Upper lobe of right lung (tissue), 1 donor: ENCODE measurements at places on chromosomes 11 and 22. TPM values are rescaled to one million over a fixed set of nuclear protein-coding genes. Genes with fewer than 3 reads are reported as not detected.

- DNase-seq: no peak
- H3K27me3 ChIP-seq: no peaks in the 10 kb centered on the region
- no peak overlapping the region for H3K27ac ChIP-seq
Measured at GRCh38 chr11:129146191-129146590, 45.9 kb downstream of the ARHGAP32 start.

DNA sequence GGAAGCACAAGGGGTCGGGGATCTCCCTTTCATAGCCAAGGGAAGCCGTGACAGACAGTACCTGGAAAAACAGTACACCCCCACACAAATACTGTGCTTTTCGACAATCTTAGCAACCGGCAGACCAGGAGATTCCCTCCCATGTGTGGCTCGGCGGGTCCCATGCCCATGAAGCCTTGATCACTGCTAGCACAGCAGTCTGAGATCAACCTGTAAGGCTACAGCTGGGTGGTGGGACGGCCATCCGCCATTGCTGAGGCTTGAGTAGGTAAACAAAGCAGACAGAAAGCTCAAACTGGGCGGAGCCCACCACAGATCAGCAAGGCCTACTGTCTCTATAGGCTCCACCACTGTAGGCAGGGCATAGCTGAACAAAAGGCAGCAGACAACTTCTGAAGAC lies 180.2 kb upstream of the SOX6 start:
- H3K27ac ChIP-seq: no peak overlapping the region
- H3K36me3 ChIP-seq: no peaks in the 10 kb centered on the region
- H3K4me1 ChIP-seq: no peaks in the 10 kb centered on the region
- H3K27me3 ChIP-seq: no peaks in the 10 kb centered on the region
- DNase-seq: no peak

GRCh38 chr11:123233975-123234334 lies 38.9 kb upstream of the CLMP start:
- no peak overlapping the region for H3K4me3 ChIP-seq
- H3K4me1 ChIP-seq: no peaks in the 10 kb centered on the region
- no peaks in the 10 kb centered on the region for H3K36me3 ChIP-seq
- H3K27me3 ChIP-seq: no peaks in the 10 kb centered on the region
- DNase-seq: no peak

- H3K36me3 ChIP-seq: no peaks in the 10 kb centered on the region
- H3K27me3 ChIP-seq: no peaks in the 10 kb centered on the region
- no peak overlapping the region for H3K27ac ChIP-seq
- no peak for DNase-seq
Measured at GRCh38 chr11:128359515-128359914, 227.8 kb downstream of the ETS1 start.

DNA sequence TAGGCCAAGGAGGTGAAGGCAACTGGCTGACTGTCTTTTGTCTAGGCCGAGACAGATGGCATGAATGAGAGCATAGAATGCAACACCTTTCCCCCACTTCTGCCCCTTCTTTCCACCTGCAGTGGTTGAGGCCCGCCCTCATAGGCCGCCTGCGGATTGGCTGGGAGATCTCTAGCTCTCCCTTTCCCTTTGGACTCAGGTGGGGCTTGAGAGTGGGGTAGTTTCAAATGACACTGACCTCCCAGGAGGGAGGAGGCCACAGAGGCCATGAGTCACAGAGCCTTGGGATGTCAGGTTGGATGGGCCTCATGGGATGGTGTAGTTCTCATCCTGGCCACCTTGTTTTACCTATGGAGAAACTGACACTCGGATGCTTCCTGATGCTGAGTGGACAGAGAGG lies 9.1 kb downstream of the MICAL2 start:
- DNase-seq: no peak
- H3K36me3 ChIP-seq: no peaks in the 10 kb centered on the region

DNA sequence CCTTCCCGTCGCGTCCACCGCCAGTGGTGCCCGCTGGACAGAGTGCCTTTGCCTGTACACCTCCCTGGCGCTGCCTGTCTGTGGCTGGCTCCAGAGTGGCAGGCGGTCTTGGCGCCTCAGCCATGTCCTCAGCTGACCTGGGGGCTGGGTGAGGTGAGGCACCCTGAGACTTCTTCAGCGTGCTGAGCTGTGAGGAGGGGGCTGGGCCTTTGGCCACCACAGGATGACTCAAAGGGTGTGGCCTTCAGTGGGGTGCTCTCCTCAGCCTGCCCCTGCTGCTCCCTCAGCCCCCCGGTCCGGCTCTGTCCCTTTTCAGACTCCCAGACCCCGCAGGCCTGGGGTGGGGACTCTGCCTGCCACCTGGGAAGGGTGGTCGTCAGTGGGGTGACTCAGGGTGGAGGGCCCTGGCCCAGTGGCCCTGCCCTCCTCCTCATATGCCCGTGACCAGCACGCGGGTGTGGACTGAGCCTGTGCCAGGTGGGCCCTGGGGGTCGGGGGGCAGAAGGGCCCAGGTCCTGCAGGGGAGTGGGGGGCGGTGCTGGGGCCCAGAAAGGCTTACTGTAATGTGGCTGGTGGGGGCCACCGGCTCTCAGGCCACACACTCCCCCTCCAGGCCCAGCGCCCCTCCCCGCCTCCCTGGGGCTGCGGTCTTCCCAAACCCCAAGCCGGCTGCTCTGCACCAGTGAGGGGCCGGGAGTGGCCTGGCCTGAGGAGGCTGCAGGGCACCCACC lies 15.9 kb downstream of the CRELD2 start:
- peak; percentile 92 for DNase-seq
- no peaks in the 10 kb centered on the region for H3K36me3 ChIP-seq
- peak overlapping the region; percentile 63 for H3K4me3 ChIP-seq
- peaks cover 50% of the 10 kb centered on the region for H3K4me1 ChIP-seq
- no peaks in the 10 kb centered on the region for H3K27me3 ChIP-seq
- peak overlapping the region; percentile 95 for H3K27ac ChIP-seq

GRCh38 chr22:31905356-31905755 lies 39.0 kb upstream of the YWHAH start:
- no peak for DNase-seq
- peaks cover 27% of the 10 kb centered on the region for H3K36me3 ChIP-seq
- no peaks in the 10 kb centered on the region for H3K4me1 ChIP-seq
- H3K27me3 ChIP-seq: no peaks in the 10 kb centered on the region

DNA sequence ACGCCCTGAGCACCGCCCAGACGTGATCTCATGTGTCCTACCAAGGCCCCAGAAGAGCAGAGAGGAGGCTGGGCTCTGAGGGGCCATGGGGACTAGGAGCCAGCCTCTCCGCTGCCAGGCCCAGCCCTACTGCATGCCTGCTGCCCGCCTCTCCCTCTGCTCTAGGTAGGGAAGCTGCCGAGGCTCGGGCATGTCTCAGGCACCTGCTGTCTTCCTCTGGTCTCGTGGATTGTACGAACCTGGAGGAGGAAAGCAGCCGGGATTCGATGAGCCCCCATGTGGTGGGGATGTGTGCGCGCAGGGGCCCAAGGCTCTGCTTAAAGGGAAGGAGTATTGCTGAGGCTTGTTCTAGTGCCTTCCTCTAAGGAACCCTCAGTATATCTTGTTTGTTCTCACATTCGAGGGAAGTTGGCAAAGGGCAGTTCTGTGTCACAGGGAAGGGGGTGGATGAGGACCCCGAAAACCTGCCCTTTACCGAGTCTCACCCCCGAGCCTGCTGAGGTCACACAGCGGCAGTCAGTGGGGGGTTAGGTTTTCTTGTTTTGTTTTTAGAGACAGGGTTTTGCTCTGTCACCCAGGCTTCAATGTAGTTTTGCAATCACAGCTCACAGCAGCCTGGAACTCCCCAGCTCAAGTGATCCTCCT lies 21.2 kb downstream of the DAGLA start:
- no peaks in the 10 kb centered on the region for H3K36me3 ChIP-seq
- H3K4me1 ChIP-seq: peaks cover 41% of the 10 kb centered on the region
- no peaks in the 10 kb centered on the region for H3K27me3 ChIP-seq
- no peak for DNase-seq

GRCh38 chr11:20596205-20597153 lies 2.9 kb upstream of the SLC6A5 start:
- H3K4me1 ChIP-seq: no peaks in the 10 kb centered on the region
- H3K4me3 ChIP-seq: no peak overlapping the region
- H3K27ac ChIP-seq: no peak overlapping the region
- DNase-seq: no peak
- H3K27me3 ChIP-seq: peaks cover 79% of the 10 kb centered on the region
- no peaks in the 10 kb centered on the region for H3K36me3 ChIP-seq

DNA sequence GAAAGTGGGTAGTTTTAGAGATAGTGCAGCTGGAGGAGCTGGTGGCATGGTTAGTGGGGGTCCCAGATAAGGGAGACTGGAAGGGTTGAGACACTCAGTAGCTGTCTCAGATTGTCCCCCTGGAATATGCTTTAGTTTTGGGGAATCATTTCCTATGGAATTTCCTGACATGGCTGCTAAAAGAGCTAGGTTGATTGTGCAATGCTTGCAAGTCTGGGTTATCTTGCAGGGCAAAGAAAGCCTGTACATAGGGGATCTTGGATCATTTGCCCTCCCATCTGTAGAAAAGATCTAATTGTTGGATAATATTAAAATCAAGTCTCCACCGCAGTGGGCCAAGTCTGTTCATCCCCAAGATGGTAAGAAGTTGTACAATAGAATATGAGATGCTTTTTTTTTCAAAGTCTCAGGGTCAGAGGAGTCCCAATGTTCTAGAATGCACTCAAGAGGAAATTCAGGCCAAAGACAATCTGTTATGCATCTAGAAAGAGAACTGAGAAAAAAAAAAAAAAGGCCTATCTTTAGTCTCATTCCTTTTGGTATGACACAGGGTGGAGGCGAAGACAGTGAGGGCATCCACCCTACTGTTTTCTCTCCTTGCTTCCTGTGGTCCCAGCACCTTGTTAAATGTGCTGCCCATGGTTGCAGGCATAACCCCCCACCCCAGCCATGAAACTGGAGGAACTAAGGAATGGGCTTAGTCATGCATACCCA lies 20.2 kb downstream of the MS4A6E start:
- H3K4me1 ChIP-seq: no peaks in the 10 kb centered on the region
- no peak for DNase-seq
- H3K4me3 ChIP-seq: no peak overlapping the region
- no peaks in the 10 kb centered on the region for H3K36me3 ChIP-seq
- no peak overlapping the region for H3K27ac ChIP-seq

GRCh38 chr11:73177380-73177777 lies 35.3 kb upstream of the FCHSD2 start:
- no peak overlapping the region for H3K4me3 ChIP-seq
- H3K36me3 ChIP-seq: no peaks in the 10 kb centered on the region
- H3K27me3 ChIP-seq: no peaks in the 10 kb centered on the region
- H3K4me1 ChIP-seq: peaks cover 26% of the 10 kb centered on the region
- H3K27ac ChIP-seq: peak overlapping the region; percentile 47

- no peaks in the 10 kb centered on the region for H3K27me3 ChIP-seq
- peak within 1 kb of the TSS; percentile 93 for H3K27ac ChIP-seq
- no peak for DNase-seq
Measured at GRCh38 chr11:85627332-85627997, at the start of gene DLG2. Gene DLG2 (minus strand): TSS chr11:85627344.

- H3K36me3 ChIP-seq: no peaks in the 10 kb centered on the region
- H3K4me3 ChIP-seq: no peak overlapping the region
- DNase-seq: no peak
- no peak overlapping the region for H3K27ac ChIP-seq
Measured at GRCh38 chr11:94897330-94897768, 76.0 kb downstream of the CWC15 start.

The SLC25A18 gene
- total RNA-seq: 1.2 TPM

The PRR33 gene
- total RNA-seq: not detected

The VPREB1 gene
- not detected for total RNA-seq
